ENCODE measurements at places on chromosomes 7 and 10.

DNA sequence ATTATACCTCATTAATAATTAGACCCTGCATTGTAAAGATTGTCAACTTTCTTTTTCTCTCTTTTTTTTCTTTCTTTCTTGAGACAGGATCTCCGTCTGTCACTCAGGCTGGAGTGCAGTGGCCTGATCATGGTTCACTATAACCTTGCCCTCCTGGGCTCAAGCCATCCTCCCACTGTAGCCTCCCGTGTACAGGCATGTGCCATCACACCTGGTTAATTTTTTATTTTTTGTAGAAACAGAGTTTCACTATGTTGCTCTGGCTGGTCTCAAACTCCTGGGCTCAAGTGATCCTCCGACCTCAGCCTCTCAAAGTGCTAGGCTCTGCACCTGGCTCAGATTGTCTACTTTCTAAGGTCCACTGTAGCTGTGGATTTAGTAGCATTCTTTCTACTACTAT lies 50.7 kb downstream of the MDFIC start:
- DNase-seq, result no peak

GRCh38 chr10:123678376-123678775 lies 12.2 kb downstream of the GPR26 start:
- DNase-seq, result no peak

- no peak for DNase-seq
Observed at GRCh38 chr7:146455091-146455655, 338.6 kb downstream of the CNTNAP2 start.

- peak; percentile 53 for DNase-seq
Observed at GRCh38 chr7:542713-543500, 23.3 kb upstream of the PDGFA start.

All from COLO829 (cell line).